ENCODE measurements at places on chromosomes 1 and 21. TPM values are rescaled to one million over a fixed set of nuclear protein-coding genes. Genes with fewer than 3 reads are reported as not detected.

The HAO2 gene
- not detected for total RNA-seq

The MAP10 gene
- total RNA-seq, result 1.8 TPM

The RGS16 gene
- 0.14 TPM for total RNA-seq

The NFASC gene
- 10.1 TPM for total RNA-seq

The ROR1 gene
- total RNA-seq, result 9.1 TPM

The TMOD4 gene
- not detected for total RNA-seq

The ETV3 gene
- 18.2 TPM for total RNA-seq

The SPATA46 gene
- not detected for total RNA-seq

The SYNC gene
- total RNA-seq, result 61.5 TPM
